Fibroblast of skin of right biceps (primary cell): ENCODE measurements at places on chromosomes 12 and 14.

- peak; percentile 94 for DNase-seq
These were observed 286.7 kb downstream of the ZFP36L1 start for GRCh38 chr14:68506021-68506644.

DNA sequence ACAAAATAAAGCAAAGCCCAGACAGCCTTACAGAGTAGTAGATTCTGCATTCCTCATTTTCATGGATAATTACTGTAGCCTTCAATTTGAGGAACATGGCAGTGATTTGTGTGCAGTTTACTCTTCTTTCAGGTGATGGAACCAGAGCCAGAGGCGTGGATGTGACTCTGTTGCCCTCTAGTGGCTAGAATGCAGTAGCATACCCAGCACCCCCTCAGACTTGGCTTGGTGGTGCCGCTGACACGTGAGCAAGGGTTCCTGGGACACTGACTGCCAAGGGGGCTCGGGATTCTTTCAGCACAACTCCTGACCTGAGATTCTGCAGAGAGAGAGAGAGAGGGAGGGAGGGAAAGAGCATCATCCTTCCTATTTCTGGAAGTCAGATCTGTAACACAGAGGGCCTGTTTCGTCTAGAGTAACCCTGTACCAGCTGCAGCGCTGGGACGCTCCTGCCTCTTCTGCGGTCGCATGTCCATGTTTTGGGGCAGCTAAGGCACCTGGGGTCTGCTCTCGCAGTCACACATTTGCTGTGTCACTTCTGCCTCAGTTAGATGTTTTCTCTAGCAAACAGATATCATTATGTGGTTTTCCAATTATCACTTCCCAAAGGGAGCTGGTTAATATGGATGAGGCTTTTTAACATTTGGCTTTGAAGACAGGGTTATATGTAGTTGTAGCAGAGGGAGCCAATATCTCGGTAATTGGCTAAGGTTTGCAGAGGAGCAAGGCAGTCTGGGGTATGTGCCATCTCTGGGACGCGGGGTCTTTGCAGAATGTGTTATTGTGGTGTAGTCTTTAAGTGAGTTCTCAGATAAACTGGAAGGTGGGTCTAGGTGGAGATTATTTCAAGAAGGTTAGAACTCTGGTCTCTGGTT is 428.1 kb downstream of the NRXN3 start:
- DNase-seq, result peak; percentile 64

DNA sequence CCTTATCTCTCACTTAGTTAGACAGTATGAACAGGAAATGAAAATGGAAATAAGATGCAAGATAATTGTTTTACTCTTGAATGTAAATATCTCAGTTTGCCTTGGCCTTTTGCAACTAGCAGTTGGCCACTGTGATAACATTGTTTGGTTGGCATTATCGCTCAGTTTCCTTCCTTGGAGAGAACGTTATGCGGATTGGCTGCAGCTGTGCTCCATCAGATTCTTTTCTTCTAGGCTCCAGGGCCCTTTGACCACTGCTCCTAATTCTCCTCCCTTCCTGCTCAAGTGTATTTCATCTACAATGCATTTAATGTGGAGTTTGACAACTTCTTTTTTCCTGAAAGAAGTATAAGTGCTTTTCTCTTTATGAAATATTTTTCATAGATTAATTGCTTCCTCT is 284.2 kb downstream of the ADAMTS20 start:
- DNase-seq, result no peak

DNA sequence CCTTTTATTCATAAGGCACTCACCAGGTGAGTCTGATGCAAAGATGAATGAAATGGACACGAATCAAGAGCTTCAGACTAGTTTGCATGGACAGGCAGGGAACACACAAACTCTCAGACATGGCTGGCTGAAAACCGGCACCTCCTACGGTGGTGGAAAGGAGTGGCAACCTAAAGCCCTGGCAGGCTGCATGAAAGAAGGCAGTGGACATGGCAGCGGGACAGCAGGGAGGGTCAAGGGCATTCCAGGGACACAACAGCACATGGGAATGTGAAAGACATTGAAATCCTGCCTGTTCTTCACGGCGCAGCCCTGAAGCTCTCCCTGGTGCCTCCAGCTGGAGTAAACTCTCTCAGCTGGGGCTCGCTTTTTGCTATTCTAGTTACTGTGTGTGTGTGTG is 16.6 kb upstream of the LRTM2 start:
- no peak for DNase-seq

GRCh38 chr14:80850197-80850814 is 91.2 kb downstream of the CEP128 start:
- DNase-seq, result peak; percentile 36

DNA sequence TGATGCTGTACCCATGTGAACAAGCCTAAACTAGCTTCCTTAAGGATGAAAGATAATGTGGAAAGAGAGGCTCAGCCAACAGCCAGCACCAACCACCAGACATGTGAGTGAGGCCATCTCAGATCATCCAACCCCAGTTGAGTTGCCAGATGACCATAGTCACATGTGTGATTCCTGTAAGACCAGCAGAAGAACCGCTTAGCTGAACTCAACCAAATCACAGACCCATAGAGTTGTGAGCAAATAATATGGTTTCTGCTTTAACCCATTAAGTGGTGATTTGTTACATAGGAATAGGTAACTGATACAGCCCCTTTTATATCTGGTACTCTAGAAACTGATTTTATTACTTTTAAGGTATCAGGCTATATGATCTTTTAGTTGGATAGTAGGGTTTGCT is 17.6 kb upstream of the ELK3 start:
- DNase-seq, result no peak

- DNase-seq, result peak; percentile 9
These were observed 277.0 kb downstream of the CEP128 start for GRCh38 chr14:80664576-80664975.

DNA sequence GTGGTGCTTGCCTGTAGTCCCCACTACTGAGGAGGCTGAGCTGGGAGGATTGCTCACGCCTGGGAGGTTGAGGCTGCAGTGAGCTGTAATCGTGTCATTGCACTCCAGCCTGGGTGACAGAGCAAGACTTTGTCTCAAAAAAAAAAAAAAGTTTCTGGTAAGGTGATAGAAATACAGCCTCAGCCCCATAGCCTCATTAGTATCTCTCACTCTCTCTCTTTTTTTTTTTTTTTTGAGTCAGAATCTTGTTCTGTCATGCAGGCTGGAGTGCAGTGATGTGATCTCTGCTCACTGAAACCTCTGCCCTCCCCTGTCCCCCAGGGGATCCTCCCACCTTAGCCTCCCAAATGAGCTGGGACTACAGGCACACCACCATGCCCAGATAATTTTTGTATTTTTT is 19.2 kb downstream of the MTHFD1 start:
- DNase-seq, result no peak

DNA sequence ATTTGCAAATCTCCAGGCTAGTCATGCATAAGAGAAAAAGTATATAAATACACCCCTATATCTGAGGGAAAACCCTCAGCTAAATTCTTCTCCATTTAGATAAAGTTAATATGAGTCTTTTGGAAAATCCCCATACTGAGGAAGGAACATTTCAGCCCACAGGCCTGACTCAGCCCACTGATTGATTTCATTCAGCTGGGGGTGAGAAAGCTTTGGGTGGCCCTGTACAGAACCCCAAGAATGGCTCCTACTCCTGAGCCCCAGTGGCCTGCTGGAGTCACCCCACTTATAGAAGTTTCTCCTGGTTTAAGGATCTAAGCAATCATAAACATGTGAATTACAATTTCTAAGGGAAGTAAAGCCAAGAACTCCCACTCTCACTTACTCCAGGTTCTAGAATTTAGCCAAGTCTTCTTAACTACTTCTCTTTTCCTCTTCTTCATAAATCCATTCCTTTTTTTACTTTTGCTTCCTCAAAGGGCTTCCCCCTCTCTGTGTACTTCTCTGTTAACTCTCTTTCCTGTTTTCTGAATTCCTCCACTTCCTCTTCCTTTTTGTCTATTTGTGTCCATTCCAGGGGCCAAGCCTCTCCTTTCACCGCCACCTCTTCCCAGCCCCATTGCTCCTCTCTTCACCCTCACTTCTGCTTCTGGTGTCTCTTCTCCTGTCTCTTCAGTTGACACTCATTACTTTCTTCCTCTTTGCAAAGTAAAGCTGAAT is 21.0 kb downstream of the RTN1 start:
- no peak for DNase-seq

GRCh38 chr12:79677672-79678071 is 13.1 kb downstream of the PAWR start:
- no peak for DNase-seq

- no peak for DNase-seq
These were observed 38.3 kb downstream of the RPS6KA5 start for GRCh38 chr14:91021991-91022621.

- no peak for DNase-seq
These were observed 222.5 kb downstream of the PIK3C2G start for GRCh38 chr12:18483698-18484325.

- no peak for DNase-seq
These were observed 20.2 kb upstream of the SSTR1 start for GRCh38 chr14:38187528-38187927.

- no peak for DNase-seq
These were observed 381.8 kb downstream of the EGLN3 start for GRCh38 chr14:33568935-33569579.

DNA sequence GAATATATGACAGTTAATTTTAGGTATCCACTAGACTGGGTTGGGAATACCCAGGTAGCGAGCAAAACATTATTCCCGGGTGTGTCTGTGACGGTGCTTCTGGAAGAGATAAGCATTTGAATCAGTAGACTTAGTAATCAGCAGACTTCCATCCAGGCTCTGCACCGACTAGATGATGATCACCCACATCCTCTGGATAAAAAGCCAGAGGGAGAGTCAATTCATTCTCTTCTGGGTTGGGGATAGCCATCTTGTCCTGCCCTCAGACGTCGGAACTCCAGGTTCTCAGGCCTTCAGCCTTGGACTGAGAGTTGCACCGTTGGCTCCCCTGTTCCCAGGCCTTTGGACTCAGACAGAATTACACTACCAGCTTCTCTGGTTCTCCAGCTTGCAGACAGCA is 168.0 kb downstream of the PHLDA1 start:
- no peak for DNase-seq

- peak; percentile 61 for DNase-seq
These were observed 90.8 kb downstream of the AEBP2 start for GRCh38 chr12:19529951-19530636.

DNA sequence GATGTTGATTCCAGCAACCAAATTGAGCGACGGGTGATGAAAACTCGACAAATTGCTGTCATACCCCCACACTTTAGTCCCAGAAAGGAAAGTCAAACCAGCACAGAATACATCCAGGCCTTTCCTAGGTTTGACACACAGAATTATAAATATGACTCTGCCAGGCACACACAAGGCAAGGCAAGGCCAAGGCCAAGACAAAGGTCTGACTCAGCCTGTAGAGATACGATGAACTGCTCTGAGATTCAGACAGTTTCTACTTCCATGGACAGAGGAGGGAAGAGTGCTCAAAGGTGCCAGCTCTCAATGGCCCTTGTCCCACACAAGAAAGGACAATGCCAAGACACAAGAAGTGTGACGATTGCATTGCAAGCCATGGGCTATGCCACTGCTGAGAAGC is 880.2 kb upstream of the TMEM132C start:
- no peak for DNase-seq

DNA sequence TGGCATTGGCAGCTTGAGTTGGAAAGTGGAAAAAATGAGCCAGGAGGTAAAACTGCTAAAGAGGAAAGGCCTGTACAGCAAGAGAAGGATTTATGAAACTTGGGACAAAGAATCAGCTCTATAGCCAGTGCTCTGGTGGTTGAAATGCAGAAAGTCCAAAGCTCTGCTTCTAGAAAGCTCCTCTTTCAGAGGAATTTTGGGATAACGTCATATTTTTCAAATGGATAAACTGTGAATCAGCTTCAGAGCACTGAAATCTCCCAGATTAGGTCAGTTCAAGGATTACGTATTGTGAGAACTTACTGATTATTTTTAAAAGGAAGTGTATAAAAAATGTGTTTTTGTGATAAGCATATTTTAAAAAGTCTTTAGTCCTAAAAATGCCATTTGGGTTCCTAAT is 203.1 kb upstream of the CNOT2 start:
- peak; percentile 46 for DNase-seq

DNA sequence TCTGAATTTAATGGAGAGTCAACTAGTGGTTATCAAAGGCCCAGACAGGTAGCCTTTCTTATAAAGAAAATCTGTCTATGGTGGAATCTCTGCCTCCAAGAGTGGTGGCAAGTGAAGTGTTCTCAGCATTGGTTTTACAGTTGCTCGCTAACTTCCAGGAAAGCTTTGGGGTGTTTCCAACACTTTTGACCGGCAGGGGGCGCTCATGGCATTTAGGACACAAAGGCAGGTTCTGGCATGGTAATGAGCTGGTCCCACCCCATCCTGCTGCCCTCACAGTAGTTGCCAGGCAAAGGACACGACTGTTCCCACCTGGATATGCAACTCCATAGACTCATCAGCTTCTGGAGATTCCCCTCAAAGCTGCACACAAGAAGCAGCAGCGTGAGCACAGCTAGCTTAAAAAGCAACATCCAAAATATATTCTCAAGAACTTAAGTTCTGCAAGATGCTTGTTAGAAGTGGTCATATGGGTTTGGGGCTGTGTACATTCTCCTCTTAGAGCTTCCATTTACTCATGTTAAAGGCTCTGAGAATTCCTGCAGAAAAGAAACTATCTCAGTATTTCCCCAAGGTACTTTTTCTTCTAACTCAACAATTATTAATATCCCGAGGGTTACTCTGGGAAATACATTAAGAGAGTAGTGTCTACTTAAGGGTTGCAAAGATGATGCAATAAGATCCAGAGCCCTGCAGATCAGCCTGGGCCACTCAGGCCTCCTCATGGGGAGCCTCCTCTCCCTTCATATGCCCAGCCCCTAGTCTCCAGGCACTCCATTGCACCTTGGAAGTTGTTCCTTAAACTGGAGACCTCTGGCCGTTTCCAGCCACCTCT is 14.8 kb downstream of the PROX2 start:
- peak; percentile 83 for DNase-seq

DNA sequence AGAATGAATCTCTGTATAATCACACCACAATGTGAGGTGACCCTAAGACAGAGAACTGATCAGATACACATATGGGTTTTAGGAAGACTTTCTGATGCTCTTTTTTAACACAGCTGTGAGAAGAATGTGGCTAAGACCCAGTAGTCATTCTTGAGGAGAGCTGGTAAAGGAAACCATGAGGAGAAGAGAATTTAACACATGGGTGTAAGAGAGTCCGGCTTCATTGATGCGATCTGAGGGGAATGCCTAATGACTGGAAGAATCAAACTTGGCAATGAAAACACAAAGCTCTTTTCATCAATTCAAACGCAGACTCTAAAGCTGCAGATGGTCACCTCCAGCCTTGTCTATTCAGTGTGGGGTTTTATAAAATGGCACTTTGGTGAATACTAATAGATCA is 79.3 kb downstream of the FOXA1 start:
- DNase-seq, result no peak
